ENCODE measurements at places on chromosomes 16 and 17. TPM values are rescaled to one million over a fixed set of nuclear protein-coding genes. Genes with fewer than 3 reads are reported as not detected.
A peak's percentile ranks its signal among the peaks of the same experiment; 100 is the strongest.

The MED13 gene
- total RNA-seq = 69.2 TPM

DNA sequence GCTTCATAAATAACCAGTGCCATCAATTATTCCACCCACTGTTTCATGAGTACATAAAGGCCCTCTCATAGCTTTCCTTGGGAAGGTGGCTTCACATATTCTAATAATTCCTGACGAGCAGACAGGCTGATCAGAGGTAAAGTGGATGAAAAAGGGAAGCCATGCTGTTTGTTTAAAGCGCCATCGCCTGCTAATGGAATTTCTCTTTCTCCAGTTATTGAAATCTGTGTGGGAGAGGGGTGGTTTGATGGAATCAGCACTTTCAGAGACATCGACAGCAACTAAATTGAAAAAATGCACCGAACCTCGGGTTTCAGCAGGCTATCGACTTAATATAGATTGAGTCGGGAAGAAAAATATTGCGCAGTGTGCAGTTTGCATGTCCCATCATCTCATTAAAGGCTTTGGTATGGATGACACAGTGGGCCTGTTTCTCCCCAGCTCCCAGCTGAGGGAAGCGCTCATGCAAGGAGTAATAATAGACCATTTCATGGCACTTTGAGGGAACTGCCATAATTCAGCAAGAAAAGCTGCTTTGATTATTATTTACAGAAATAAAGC is 472.1 kb downstream of the RBFOX1 start:
- H3K27me3 ChIP-seq = no peaks in the 10 kb centered on the region
- no peaks in the 10 kb centered on the region for H3K36me3 ChIP-seq
- no peak overlapping the region for H3K4me3 ChIP-seq
- no peaks in the 10 kb centered on the region for H3K4me1 ChIP-seq

GRCh38 chr16:10932959-10933710 is 9.1 kb downstream of the DEXI start:
- no peaks in the 10 kb centered on the region for H3K27me3 ChIP-seq
- no peak overlapping the region for H3K4me3 ChIP-seq
- peaks cover 50% of the 10 kb centered on the region for H3K36me3 ChIP-seq
- no peak for DNase-seq
- H3K27ac ChIP-seq = no peak overlapping the region
- peaks cover 23% of the 10 kb centered on the region for H3K4me1 ChIP-seq

DNA sequence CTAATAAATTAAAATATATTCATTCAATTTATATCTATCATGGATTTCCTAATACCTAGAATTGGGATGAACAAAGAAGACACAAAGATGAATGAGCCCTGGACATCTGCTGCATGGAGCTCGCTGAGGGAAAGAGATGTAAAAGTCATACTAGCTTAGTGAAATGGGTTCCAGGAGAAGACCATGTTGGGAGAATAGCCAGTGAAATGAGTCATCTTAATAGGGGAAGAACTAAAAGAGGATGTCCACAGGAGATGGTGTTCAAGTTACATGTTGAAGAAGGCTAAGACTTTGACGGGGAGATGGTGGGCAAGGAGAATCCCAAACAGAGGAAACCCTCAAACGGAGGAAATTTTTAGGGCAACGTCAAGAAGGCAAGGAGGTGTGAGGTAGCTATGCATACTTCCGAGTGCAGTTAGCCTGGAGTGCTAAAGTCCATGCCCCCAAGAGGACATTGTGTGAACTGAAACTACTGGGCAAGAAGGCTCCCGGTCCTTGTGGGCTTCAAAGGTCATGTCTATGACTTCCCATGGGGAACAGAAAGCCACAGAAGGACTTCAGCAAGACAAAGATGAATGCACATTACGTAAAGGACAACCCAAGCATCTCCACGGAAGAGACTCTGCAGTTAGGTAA is 220.5 kb upstream of the CDH11 start:
- no peaks in the 10 kb centered on the region for H3K36me3 ChIP-seq
- H3K4me1 ChIP-seq = no peaks in the 10 kb centered on the region
- H3K27ac ChIP-seq = no peak overlapping the region
- no peaks in the 10 kb centered on the region for H3K27me3 ChIP-seq

DNA sequence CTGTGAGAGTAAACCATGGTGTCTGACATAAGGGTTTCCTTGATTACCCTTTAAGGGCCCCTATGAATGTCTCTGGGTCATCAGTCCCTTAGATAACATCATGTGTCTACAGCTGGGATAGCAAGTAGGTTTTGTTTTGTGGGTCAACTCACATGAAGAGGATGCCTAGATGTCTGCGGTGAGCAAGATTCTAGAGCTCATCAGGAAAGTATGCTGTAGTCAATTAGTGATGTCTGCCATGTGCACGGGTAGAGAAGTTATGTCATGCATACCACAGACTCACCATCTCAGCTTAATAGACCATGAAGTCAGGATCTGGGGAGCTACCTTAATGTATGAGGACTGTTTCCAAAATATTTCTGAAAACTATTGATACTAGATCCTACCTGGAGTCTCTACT is 57.5 kb downstream of the CDH13 start:
- no peak for DNase-seq
- H3K27me3 ChIP-seq = no peaks in the 10 kb centered on the region
- H3K27ac ChIP-seq = no peak overlapping the region
- no peaks in the 10 kb centered on the region for H3K36me3 ChIP-seq
- peaks cover 4% of the 10 kb centered on the region for H3K4me1 ChIP-seq

DNA sequence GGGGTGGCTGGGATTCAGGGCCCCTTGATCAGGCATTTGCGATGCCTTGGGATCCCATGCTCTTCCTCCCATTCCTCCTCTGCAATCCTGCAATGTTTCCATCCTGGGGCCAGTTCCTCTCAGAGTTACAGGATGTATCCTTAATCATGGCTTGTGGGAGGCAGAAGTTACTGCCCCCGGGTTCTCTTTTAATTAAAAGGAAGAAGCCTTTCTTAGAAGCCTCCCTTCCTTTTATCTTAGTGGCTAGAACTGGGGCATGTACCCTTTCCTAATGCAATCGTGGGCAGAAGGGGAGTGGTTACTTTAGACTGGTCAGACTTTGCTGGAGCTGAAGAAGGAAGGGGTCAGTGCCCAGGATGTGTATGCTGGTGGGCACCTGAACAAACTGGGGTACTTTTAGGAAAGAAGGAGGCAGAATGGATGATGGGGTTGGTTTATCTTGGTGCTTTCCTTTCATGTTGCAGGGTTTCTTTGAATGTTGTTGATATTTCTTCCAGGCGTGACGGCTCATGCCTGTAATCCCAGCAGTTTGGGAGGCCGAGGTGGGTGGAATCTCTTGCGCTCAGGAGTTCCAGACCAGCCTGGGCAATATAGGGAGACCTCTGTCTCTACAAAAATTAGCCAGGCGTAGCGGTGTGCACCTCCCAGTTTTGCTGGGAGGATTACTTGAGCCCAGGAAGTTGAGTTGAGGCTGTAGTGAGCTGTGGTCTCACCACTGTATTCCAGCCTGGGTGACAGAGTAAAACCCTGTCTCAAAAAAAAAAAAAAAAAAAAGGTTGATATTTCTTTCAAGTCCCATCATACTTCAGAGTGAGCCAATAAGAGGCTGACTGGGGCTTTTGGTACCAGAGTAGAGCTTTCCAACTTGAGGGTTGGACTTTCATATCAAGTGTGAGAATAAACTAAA is 13.2 kb upstream of the SPN start:
- H3K27ac ChIP-seq = no peak overlapping the region
- no peaks in the 10 kb centered on the region for H3K36me3 ChIP-seq
- no peaks in the 10 kb centered on the region for H3K4me1 ChIP-seq
- DNase-seq = no peak

GRCh38 chr17:2172077-2172851 is 117.4 kb downstream of the HIC1 start:
- no peak overlapping the region for H3K4me3 ChIP-seq
- peaks cover 50% of the 10 kb centered on the region for H3K4me1 ChIP-seq
- DNase-seq = no peak
- peaks cover 3% of the 10 kb centered on the region for H3K36me3 ChIP-seq
- H3K27me3 ChIP-seq = no peaks in the 10 kb centered on the region

DNA sequence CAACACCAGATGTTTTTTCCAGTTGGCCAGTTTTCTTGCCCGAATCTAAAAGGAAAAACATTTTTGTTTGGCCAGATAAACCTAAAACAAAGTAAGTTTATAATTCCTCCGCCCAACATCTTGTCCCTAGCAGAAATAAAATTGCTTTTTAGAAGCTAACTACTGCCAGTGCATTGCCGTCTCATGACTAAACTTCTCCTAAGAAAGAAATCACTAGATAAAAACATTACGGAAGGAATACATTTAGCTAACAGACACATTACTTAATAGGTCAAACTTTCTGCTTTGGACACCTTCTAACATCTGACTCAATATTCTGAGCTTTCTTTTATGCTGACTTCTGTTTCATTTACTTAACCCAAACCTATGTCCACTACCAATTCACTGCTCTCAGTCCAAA is 36.2 kb downstream of the FBXL20 start:
- H3K36me3 ChIP-seq = no peaks in the 10 kb centered on the region
- no peak overlapping the region for H3K4me3 ChIP-seq
- no peaks in the 10 kb centered on the region for H3K27me3 ChIP-seq
- DNase-seq = no peak
- H3K4me1 ChIP-seq = no peaks in the 10 kb centered on the region

The HES7 gene
- total RNA-seq = 0.20 TPM

- H3K4me3 ChIP-seq = no peak overlapping the region
- H3K4me1 ChIP-seq = no peaks in the 10 kb centered on the region
- H3K27ac ChIP-seq = no peak overlapping the region
- no peaks in the 10 kb centered on the region for H3K36me3 ChIP-seq
- DNase-seq = no peak
Observed at GRCh38 chr17:53891726-53892125, 69.0 kb downstream of the KIF2B start.

DNA sequence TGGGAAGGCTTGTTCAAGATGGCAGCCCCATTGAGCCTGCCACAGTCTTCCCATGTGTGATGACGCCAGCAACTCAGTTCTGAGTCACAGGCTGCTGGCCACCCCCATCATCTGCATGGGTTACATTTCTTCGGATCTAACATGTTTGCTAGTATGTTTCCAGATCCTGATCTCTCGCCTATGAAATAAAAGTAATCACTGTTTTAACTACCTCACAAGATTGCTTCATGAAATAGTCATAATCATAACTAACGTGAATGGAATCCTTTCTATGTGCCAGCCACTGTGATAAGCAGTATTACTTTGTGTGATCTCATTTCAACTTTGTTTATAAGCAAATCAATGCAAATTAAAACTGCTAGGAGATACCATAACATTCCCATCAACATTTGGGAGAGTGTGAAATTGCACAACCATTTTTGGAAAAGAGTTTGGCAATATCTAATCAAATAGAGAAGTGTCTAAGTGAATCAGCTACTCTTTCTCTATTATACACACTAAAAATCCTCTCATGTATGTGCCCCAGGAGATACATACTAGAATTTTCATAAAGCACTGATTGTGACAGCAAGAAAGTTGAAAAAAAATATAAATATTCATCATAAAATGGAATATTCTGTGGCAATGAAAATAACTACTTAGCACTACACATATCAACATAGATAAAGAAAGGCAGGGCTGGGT is 300.2 kb upstream of the IRX5 start:
- no peak overlapping the region for H3K4me3 ChIP-seq
- no peak overlapping the region for H3K27ac ChIP-seq
- no peaks in the 10 kb centered on the region for H3K27me3 ChIP-seq
- no peak for DNase-seq
- no peaks in the 10 kb centered on the region for H3K4me1 ChIP-seq

The KRTAP4-3 gene
- total RNA-seq = not detected

The ZNF319 gene
- 4.2 TPM for total RNA-seq

The HSD3B7 gene
- total RNA-seq = 14.7 TPM

GRCh38 chr17:70929226-70929625 is 759.9 kb downstream of the KCNJ2 start:
- H3K4me1 ChIP-seq = no peaks in the 10 kb centered on the region
- H3K27me3 ChIP-seq = no peaks in the 10 kb centered on the region
- no peak overlapping the region for H3K27ac ChIP-seq
- no peak for DNase-seq

- peaks cover 36% of the 10 kb centered on the region for H3K27me3 ChIP-seq
- H3K27ac ChIP-seq = peak overlapping the region; percentile 93
- peaks cover 16% of the 10 kb centered on the region for H3K4me1 ChIP-seq
- H3K4me3 ChIP-seq = peak overlapping the region; percentile 91
- H3K36me3 ChIP-seq = peaks cover 12% of the 10 kb centered on the region
Observed at GRCh38 chr17:36949461-36949927, 740 bp downstream of the AATF start.

DNA sequence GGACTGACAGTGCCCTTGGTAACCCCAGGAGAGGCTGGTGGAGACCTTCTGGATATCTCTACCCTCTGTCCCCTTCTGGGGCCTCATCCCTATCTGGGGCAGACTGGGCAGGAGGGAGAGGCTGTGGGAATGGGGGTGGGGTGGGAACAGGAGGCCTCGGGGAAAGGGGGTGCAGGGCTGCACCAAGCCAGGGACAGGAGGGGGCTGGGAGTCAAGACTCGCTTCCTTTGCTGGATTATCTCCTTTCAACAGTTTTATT is 24.8 kb downstream of the G6PC3 start:
- peaks cover 67% of the 10 kb centered on the region for H3K4me1 ChIP-seq
- peak overlapping the region; percentile 89 for H3K27ac ChIP-seq
- peaks cover 49% of the 10 kb centered on the region for H3K36me3 ChIP-seq
- no peaks in the 10 kb centered on the region for H3K27me3 ChIP-seq

- no peaks in the 10 kb centered on the region for H3K4me1 ChIP-seq
- no peaks in the 10 kb centered on the region for H3K36me3 ChIP-seq
- no peaks in the 10 kb centered on the region for H3K27me3 ChIP-seq
- DNase-seq = peak; percentile 41
- no peak overlapping the region for H3K27ac ChIP-seq
- no peak overlapping the region for H3K4me3 ChIP-seq
Observed at GRCh38 chr16:63005356-63005755, 969.1 kb upstream of the CDH8 start.

DNA sequence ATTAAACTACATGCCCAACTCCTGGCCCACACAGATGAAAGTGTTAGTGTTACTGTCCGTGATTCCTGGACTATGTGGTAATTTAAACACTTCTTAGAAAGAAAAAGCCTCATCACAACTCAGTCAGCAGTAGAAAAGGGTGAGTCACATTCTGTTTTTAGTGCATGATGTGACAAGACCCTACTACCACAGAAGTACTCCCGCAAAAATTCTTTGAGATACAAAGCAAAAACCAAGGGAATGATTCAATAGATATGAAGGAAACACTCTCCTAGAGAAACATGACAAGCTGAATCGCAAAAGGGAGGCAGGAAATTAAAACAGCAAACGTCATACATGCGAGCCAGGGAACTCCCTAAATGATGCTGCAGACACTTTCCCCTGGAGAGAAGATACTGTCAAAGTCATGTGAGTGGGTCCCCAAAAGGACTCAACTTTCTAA is 14.4 kb downstream of the SNN start:
- no peaks in the 10 kb centered on the region for H3K27me3 ChIP-seq
- peak overlapping the region; percentile 53 for H3K27ac ChIP-seq
- H3K4me1 ChIP-seq = peaks cover 43% of the 10 kb centered on the region
- peaks cover 55% of the 10 kb centered on the region for H3K36me3 ChIP-seq

GRCh38 chr17:45824901-45825492 is 19.7 kb upstream of the SPPL2C start:
- H3K27me3 ChIP-seq = no peaks in the 10 kb centered on the region
- H3K36me3 ChIP-seq = peaks cover 7% of the 10 kb centered on the region
- peaks cover 25% of the 10 kb centered on the region for H3K4me1 ChIP-seq
- DNase-seq = no peak

The CRYM gene
- 7.6 TPM for total RNA-seq

GRCh38 chr17:51371732-51372151 is 111.4 kb downstream of the UTP18 start:
- no peak overlapping the region for H3K4me3 ChIP-seq
- no peaks in the 10 kb centered on the region for H3K36me3 ChIP-seq
- H3K4me1 ChIP-seq = peaks cover 31% of the 10 kb centered on the region
- H3K27ac ChIP-seq = peak overlapping the region; percentile 55
- peak; percentile 82 for DNase-seq
- no peaks in the 10 kb centered on the region for H3K27me3 ChIP-seq
